ENCODE measurements at places on chromosomes 5 and 9.

- no peak for DNase-seq
These were observed 1672.1 kb upstream of the C9orf72 start for GRCh38 chr9:29245351-29245750.

DNA sequence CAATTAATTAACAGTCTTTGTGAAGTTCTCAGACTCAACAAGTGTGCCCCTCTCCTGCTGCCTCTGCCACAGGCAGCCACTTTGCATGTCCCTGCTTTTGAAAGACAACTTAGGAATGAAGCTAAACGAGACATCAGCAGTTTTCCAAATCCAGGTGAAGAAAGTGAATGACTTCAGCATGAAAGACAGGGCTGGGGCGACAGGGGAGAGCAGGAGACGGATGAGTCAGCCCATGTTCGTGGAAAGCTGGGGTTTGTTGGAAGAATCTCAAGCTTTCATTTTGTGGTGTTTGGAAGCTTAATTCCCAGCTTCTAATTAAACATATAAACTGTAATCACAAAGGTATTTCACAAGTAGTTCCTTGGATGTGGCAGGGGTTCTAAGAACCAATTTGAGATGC lies 207.8 kb upstream of the MAP3K1 start:
- DNase-seq: no peak

DNA sequence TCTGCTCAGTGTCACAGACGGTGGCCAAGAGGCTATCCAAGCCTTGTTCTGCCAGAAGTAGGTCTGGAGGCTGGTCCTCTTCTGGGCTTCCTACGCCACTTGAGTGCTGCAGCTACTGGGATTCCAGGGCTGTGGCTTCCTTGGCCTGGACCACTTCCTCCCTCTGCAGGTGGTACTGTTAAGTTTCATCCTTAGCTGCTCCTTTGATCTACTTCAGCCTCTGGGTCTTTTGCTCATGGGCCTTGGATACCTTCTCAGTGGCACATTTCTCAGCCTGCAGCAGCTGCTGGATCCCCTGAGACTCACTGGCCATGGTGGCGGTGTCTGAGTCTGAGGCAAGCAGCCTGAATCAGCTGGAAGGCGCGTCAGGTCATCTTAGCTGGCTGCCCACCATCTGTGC lies 10.3 kb downstream of the CNOT8 start:
- DNase-seq: no peak

DNA sequence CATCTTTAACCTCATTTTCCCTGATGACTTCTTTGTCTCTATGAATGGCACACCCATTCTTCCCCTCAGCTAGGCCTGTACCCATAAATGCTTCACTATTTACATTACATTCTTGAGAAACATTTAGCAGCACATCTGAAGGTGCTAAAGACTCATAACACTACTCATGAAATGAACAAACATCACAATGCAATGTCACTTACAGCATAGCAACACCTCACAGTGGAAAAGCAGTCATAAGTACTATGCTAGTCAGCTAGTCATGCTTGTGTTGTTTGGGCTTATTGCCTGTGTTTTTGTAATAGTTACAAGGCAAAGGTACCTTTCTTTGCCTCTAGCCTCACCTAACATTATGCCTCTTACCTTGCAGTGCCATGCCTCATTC lies 228.9 kb downstream of the KIAA0825 start:
- DNase-seq: no peak

DNA sequence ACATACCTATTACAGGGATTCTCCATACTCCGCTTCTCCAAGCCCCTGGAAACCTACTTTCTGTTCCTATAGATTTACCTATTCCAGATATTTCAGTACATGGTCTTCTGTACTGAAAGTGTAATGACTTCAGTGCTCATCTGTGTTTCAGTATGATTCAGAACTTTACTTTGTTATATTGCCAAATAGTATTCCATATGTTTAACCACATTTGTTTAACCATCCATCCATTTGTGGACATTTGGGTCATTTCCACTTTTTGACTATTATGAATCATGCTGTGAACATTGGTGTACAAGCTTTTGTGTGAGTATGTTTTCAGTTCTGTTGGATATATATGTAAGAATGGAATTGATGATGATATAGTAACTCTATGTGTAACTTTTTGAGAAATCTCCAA lies 188.9 kb downstream of the PDZD2 start:
- no peak for DNase-seq

DNA sequence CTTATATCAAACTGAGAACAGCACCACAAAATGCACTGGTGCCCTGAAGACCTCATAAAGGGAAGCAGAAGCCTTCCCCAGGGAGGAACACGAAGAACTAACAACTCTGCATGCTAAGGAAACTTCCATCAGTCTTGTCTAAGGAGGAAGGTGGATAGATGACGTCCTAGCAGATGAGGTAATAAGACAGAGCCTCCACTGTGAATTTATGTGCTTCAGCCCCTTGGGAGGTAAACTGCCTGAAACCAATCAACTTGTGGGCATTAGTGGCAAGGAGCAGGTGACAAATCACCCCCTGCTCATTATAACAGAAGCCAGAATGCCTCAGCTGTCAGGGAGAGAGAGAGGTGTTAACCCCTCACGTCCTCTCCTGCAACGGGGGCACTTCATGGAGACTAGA lies 48.9 kb upstream of the SPIN1 start:
- DNase-seq: no peak

DNA sequence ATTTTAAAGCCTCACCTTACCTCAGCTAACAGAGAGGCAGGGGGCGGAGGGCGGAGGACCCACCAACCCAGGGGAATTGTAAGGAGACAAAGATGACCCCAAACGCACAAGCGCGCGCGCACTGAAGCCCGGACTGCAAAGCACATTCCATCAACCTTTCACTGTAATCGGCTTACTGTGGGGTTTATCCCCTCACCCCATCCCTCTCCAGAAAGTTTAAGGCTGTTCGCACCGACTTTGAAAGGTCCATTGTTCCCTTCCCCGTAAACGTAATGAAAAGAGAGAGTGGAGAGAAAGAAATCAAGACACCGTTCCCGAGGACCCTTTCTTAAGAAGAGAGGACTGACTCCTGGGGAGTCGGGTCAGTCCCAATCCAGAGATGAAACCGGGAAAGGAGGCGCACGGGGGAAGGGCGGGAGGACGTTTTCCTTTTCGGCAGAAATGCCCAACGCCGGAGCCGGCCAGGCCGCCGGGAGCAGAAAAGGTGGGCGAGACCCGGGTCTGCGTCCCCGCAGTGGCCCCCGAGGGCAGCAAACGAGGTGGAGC lies 464 bp downstream of the CEMIP2 start:
- no peak for DNase-seq

GRCh38 chr5:158925314-158925713 lies 174.4 kb downstream of the EBF1 start:
- DNase-seq: no peak

DNA sequence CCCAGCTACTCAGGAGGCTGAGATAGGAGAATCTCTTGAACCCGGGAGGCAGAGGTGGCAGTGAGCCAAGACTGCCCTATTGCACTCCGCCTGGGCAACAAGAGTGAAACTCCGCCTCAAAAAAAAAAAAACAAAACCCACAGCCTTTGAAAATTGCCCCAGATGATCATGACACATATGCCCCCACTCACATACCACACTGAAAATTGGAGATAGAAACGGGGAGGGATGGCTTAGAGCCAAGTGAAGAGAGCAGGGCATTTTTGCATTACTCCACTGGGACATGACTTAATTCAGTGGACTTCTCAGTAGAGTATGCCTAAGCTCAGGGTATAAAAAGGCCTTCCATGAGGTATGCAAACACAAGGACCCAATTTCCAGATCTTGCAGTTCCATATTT lies 309.3 kb downstream of the BNC2 start:
- DNase-seq: no peak

- no peak for DNase-seq
These were observed 283.9 kb upstream of the ANKRD55 start for GRCh38 chr5:56517011-56517416.

GRCh38 chr9:95857896-95858295 lies 17.6 kb upstream of the ERCC6L2 start:
- DNase-seq: no peak

DNA sequence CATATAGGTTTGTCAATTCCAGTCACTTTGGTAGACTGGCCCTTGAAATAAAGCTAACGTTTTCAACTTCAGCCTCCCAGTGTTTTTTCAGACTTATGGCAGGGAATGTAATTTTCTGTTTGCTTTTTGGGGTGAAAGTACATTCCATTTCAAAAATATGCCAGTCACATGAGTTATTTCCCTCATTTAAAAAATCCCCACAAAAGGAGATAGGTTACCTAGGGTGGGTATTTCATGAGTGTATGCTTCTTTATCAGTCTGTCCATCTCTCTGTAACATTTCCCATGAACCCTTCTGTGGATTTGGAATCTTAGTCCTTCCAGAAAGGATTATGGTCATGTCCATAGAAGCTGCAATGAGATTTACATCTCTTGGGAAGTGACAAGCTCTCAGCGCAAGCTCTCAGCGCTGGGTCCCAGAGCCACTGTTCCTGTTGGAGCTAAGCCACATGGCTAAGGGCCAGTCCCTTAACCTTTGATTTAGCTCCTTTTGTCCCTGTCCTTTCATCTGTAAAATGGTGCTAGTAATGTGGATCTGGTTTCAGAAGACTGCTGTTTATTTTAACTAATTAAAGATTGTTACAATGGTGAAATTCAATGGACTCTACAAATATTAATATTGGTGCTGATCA lies 294.9 kb downstream of the NR3C1 start:
- no peak for DNase-seq

DNA sequence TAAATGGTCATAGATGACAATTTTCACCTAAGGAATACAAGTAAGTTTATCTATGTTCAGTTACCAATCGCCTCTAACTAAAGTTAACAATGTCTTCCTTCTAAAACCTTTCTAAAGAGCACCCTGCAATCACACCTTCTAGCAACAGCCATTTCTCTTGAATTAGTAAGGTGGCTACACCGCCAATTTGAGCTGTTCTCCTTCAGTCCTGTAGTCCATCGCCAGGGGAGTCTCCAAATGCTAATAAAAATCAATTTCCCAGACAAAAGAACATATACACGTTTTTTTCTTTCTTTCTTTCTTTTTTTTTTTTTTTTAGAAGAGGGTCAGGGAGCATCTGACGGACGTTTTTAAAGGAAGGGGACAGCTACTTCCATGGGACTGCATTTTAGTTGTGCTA lies 729 bp upstream of the RORB start:
- no peak for DNase-seq

- no peak for DNase-seq
These were observed 17.3 kb upstream of the TMOD1 start for GRCh38 chr9:97484134-97484533.

GRCh38 chr5:139385061-139386049 lies 2.3 kb upstream of the SLC23A1 start:
- DNase-seq: no peak

DNA sequence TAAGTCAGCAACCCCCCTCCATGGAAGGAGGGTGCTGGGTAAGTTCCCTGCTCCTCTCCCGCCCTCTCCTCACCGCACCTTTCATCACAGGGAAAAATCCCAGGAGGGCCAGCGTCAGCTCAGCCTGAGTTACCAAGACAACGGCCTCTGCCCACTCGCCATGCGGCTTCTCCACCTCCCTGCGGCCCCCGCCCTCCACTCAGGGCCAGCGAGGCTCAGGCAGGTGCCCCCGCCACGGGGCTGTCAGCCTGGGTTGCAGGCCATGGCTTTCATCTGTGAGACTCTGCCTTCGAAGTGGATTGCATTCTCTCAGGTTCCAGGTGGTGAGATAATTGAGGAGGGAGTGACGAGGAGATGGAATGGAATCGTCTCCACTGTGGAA lies 27.2 kb upstream of the LAMC3 start:
- no peak for DNase-seq

GRCh38 chr5:42956551-42956950 lies 83.6 kb downstream of the ANXA2R start:
- no peak for DNase-seq

GRCh38 chr5:57174128-57174889 lies 450 bp downstream of the GPBP1 start:
- no peak for DNase-seq

- DNase-seq: no peak
These were observed 18.4 kb upstream of the RFK start for GRCh38 chr9:76412638-76413037.

DNA sequence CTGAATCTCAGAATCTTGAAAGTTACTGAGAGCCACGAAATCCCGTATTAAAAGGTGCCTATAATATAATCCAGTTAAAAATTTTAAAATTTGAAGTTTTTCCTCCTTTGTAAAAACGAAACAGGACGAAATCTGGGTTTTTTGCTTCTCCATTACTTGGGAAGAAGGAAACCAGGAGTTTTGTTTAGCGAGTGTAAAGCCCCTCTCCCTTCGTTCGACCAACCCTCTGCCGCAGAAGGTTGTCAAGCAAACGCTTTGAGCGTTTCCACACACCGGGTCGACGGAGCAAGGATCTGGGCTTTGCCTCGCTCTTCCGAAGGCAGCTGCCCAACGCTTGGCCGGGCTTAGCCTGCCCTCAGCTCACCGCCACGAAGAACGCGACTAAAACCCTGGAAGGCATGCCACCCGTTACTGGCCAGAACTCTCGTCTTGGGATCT lies 1.6 kb upstream of the FOXE1 start:
- no peak for DNase-seq

DNA sequence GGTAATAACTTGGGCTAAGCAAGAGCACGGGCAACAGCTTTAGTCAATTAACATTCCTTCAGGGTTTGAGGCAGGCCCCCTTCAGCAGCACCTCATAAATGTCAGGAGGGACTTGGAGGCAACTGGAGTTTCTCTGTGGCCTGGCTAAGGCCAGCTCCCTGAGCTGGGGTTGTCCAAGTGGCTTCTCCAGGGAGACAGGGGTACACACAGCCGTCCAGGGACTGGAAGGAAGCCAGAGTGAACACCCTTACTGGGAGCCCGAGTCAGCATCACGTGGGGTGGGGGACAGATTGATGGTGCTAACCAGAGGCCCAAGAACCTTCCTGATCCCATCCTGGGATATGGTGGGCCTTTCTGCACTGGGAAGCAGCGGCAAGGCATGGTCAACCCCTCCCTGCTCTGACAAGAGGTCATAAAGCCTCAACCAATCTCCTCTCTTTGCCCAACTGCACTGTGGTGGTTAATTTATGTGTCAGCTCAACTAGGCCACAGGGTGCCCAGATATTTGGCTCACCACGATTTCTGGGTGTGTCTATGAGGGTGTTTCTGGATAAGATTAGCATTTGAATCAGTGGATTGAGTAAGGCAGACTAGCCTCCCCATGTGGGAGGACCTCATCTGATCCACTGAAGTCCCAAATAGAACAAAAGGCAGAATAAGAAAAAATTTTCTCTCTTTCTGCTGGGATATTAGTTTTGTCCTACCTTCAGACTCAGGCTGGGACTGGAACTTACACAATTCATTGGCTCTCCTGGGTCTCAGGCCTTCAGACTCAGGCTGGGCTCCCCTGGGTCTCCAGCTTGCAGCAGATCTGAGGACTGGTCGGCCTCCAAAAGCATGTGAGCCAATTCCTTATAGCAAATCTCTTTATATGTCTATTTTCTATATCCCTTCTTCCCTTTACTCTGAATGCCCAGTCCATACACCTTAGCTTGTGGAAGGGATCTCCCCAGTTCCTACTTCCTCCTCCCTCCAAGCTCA lies 127.2 kb upstream of the LARP1 start:
- no peak for DNase-seq

- no peak for DNase-seq
These were observed 2.0 kb downstream of the TMEFF1 start for GRCh38 chr9:100474924-100475276.

- DNase-seq: no peak
These were observed 23.4 kb downstream of the SFXN1 start for GRCh38 chr5:175501759-175502158.

Data from stimulated activated CD8-positive, alpha-beta memory T cell treated with anti-CD3 and anti-CD28 coated beads, Interleukin-2, amount 100 ng/mL, for 1 hour (primary cell).